ENCODE measurements at places on chromosomes 7 and 10.

- DNase-seq: no peak
Observed at GRCh38 chr7:106372126-106372525, 87.3 kb upstream of the NAMPT start.

- DNase-seq: no peak
Observed at GRCh38 chr10:119323085-119324016, 116.0 kb downstream of the GRK5 start.

GRCh38 chr10:60937784-60938654 is 6.0 kb downstream of the RHOBTB1 start:
- DNase-seq: no peak

GRCh38 chr10:27355918-27356573 is 115.4 kb upstream of the ACBD5 start:
- no peak for DNase-seq

DNA sequence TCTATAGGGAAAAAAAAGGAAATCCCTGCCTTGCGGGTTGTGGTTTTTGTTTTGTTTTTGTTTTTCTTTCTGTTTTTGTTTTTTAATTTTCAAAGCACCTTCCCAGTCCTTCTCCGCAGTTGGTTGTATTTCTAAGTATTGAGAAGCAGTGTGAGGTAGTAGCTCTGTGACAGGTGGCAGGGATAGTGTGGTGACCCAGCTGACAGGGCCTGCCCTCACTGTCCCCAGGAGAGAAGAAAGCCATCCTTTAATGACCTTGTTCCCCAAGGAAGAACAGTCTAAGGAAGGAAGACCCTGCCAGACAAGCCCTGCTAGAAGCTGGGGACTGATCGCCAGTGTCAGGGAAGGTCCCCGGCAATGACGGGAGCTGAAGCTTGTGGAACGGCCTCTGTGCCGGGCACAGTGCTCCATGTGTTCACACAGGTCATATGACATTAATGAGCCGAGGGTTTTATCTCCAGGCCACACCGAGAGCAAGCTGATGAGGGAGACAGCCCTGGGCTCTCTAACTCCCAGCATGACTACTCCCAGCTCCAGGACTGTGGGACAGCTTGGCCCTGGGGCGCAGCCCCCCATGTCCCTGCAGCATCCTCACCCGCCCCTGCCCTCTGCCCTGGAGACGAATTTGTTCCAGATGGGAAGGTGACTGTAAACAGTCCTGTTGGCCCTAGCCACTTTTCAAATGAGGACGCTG is 69.0 kb upstream of the LRRC18 start:
- DNase-seq: no peak

- DNase-seq: no peak
Observed at GRCh38 chr10:126075009-126075408, 178.6 kb downstream of the FANK1 start.

GRCh38 chr7:16991551-16991950 is 109.8 kb upstream of the AGR3 start:
- no peak for DNase-seq

DNA sequence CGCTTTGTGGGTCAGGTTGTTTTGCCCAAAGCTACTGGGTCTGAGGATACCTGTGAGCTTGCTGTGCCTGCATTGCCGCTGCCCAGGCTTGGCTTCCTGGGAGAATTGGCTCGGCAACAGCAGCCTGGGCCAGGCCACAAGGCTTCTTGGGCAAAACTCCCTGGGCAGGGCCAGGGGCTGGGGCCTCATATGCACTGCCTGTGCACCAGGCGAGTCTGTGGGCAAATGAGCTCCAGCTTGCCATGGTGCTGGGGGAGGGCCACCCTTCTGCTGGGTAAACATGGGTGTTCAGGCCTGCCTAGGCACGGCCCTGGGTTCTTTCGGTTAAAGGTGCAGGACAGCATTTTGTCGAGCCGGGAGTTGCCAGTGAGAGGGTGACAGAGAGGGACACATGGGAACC is 19.4 kb downstream of the ZMIZ1 start:
- no peak for DNase-seq

- no peak for DNase-seq
Observed at GRCh38 chr10:87518937-87519336, 14.2 kb downstream of the MINPP1 start.

GRCh38 chr7:153090209-153090608 is 330.7 kb downstream of the ACTR3B start:
- no peak for DNase-seq

DNA sequence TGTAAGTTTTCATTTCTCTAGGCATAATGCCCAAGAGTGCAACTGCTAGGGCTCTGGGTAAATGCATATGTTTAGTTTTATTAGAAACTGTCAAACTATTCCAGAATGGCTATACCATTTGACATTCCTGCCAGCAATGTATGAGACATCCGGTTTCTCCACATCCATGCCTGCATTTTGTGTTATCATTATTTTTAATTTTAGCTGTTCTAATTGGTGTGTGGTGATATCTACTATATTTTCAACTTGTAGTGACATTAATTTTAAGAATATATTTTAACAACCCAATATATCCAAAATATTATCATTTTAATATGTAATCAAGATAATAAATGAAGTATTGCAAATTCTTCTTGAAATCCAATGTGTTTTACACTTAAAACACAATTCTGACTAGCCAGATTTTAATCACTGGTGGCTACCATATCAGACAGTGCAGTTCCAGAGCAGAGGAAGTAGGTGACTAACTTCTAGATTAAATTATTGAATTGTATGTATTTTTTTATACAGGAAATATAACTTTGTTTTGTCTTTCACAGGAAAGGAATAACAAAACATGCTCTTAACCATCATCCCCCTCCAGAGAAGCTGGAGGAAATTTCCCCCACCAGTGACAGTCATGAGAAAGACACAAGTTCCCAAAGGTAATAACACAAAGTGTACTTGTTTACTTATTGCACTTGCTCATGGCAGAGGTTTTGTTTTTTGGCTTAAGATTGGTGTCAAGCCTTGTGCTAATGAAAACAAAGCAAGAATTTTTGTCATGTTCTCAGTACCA is 6.4 kb downstream of the FAM149B1 start:
- DNase-seq: no peak

DNA sequence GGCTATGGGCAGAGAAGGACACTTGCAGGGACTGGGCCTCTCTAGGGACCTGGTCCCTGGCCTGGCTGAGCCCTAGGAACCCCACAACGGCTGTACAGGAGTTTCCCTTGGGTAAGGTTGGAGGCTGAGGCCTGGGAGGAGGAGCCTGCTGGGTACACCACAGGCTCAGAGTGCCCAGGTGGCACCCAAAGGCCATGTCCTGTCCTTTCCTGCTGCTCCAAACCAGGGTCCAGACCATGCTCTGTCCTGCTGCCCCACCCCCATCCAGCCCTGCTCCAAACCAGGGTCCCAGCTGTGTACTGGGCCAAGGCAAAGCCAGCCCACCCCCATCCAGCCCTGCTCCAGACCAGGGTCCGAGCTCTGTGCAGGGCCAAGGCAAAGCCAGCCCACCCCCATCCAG is 35.3 kb upstream of the ZNF488 start:
- DNase-seq: no peak

GRCh38 chr7:124718032-124718766 is 47.4 kb downstream of the GPR37 start:
- no peak for DNase-seq

- no peak for DNase-seq
Observed at GRCh38 chr7:115864082-115864481, 166.5 kb downstream of the TFEC start.

DNA sequence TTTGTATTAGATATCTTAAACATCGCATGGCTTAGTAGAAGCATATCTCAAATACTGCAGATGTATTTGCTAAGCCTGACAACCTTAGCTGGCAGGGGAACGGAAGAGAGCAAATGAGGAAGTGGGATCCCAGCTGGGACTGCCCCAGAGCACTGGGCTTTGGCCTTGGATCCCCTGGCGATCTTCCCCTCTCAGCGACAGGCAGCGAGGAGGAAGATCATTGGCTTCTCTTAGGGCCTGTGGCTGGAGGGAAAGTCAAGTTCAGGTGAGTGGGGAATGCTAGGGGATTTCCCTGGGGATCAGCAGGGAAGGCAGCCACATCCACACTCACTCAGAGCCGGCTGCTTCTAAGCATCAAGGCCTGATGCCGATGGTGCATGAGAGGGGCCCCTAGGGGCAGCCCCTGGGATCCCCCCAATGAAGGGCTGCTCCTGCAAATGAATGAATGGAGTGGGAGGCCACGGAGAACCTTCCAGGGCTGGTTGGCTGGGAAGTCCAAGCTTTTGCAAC is 42.0 kb downstream of the LYZL2 start:
- DNase-seq: no peak

DNA sequence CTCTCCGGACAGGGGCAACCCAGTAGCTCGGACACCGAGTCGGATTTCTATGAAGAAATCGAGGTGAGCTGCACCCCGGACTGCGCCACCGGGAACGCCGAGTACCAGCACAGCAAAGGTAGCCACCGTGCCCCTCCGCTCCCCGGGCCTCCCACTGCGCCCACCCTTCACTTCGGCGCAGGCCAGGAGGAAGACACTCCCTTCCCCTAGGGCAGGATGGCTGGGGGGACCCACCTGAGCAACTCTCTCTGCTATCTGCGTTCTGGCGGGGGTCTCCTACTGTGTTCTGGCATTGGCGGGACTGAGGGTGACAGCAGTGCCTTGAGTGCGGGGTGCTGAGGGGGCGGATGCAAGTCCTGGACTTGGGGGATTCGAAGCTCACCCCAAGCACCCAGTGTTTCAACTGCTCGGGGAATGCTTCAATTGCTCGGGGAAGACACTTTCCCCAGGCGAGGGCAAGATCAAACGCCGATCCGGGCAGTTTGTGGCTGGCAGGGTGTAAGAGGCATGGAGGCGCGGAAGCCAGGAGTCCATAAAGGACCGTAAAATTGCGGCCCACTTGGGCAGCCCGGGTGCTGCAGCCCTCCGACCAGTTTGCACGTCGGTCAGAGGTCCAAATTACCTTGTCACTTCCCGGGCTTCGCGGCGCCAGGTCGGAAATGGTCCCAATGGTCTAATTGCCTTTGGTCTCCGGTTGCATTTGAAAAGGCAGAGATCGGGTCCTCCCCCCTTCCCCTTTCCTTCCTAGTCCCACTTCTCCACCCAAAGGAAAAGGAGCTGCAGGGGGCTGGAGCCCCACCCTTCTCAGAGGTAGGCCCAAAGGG is 950 bp downstream of the EVX1 start:
- DNase-seq: no peak

- no peak for DNase-seq
Observed at GRCh38 chr10:121165276-121165675, 314.1 kb downstream of the WDR11 start.

DNA sequence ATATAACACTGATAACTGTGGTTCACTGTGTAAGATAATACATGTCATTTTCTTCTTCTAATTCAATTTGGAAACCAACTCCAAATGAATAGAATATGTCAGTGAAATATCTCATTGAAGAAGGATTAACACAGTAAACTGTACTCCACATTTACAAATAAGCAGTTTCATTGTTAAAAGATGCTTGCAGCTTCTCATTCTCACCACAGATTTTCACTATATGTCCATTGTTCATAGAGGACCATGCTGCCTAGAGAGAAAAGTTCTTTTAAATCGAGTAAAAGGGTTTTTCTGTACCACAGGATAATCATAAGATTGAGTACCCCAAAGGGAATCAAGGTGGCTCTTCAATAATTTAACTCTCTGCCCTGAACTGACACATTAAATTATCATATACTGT is 165.5 kb downstream of the LRRN3 start:
- no peak for DNase-seq

GRCh38 chr10:133403359-133403758 is 9.4 kb downstream of the MTG1 start:
- DNase-seq: no peak

DNA sequence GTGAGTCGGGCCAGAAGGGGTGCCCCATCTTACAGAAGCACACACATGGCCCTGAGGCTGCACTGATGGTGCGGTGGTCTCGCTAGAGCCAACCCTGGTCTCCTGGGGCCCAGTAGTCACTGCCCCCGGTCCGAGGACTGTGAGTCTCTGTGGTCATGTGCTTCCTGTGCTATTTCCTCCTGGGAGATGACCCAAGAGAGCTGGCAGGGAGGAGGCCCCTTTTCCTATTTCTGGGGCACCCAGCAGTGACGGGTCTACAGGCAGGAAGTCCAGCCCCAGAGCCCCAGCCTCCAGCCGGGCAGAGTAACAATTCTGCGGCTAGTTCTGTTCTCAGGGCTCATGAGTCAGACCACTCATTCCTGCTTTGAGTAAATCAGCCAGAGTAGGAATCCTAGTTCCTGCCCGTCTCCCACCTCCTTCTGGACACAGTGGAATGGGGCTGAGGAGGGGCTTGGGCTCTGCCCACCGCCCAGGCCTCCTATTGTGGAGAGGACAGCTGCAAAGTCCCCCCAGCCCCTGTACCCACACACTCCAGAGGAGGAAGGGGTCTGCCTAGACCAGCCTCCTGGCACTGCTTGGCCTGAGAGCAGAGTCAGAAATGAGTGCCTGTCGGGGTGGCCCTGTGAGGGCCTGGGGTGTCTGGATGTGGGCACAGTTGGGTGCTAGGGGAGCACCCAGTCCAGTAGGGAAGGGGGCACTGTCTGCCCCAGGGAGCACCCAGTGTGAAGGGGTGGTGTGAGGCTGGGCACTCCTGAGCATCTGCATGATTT is 80.5 kb upstream of the PPIF start:
- no peak for DNase-seq

DNA sequence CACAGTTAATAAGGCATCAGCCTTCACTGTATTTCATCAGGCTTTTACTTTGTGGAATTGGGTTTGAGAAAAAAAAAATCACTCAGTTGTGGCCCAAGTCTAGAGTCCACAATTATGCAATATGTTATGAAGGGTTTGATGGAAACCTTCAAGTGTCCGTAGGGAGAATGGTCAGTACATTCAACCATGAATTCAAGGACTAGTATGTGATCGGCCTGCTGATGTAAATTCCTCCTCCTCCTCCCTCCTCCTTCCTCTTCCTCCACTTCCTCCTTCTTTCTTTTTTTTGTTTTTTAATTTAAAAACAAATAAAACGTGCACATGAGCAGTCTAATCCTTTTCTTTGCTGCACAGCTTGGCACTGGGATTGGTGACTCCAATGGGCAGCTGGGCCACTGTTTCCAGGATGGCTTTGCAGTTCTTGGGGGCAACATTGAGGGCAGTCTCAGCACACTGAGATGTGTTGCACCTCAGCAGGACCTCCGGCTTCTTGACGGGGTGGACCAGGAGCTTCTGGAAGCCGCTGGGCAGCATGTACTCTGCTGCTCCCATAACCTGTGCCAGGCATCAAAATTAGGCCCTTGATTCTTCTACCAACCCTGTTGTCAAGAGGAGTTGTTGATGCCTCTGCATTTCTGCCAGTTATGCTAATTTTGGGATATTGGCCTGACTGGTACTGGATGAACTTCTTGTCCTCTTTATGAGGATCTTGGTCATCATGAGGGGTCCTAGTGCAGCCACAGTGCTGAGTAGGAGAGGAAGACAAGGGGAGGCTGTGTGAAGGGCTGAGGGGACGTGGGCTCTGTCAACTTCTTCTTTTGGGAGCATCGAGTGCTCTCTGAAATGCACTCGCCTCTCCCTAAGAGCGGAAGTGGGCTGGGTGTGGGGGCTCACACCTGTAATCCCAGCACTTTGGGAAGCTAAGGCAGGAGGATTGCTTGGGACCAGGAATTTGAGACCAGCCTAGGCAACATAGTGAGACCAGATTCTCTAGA is 9.3 kb upstream of the IL2RA start:
- DNase-seq: no peak

Data from activated T-cell treated with anti-CD3 and anti-CD28 coated beads, Interleukin-2, amount 50 U/mL, for 1 hour (primary cell).